ENCODE measurements at places on chromosomes 2 and 18.

GRCh38 chr2:15943378-15944280 is 3.3 kb downstream of the MYCN start:
- no peak for DNase-seq

- no peak for DNase-seq
Observed at GRCh38 chr18:3623769-3624545, 174.0 kb downstream of the TGIF1 start.

GRCh38 chr2:74834792-74835755 is 1.1 kb downstream of the HK2 start:
- DNase-seq: peak; percentile 39

- no peak for DNase-seq
Observed at GRCh38 chr18:78099979-78100588, 850.4 kb downstream of the GALR1 start.

DNA sequence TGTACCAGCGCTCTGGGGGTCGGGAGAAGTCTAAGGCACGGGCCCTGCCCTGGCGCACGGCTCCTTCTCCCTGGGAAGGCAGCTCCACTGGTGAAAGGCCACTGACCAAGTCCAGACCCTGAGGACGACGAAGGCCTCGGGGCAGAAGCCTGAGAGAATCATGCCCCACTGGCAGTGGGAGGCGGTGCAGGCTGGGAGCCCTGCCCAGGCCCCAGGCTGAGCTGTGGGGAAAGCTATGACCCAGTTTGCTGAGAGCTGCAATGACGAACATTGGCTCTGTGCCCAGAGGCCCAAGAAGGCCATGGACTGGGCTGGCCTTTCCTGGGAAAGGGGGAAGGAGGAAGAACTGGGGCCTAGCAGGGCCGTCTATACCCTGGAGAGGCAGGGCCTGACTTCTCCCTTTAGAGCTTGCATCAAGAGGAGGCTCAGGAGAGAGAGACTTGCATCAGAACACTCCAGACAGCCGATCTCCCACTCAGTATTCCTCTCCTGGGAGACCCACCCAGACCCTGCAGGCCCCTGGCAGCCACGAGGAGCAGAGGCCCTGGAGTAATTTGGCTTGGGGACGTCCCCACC is 32.9 kb downstream of the HS1BP3 start:
- no peak for DNase-seq

GRCh38 chr2:125479143-125479636 is 1176.8 kb upstream of the GYPC start:
- no peak for DNase-seq

- DNase-seq: no peak
Observed at GRCh38 chr2:88828397-88829137, 137.1 kb downstream of the RPIA start.

DNA sequence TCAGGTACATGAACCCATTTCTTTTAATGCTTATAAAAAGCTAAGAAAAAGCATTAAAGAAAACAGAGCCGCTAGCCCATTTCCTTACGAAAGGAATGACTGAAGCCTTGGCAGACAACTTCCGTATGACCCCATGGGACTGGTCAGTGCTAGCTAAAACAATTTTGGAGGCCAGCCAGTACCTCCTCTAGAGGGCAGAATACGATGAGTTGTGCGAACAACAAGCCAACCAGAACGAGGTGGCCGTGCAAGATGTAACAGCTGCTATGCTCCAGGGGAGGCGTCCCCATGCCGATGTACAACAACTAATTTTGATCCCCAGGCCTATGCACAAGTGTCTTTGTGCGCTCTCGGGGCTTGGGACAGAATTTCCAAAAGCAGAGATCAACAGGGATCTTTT is 16.7 kb downstream of the MAP3K2 start:
- DNase-seq: no peak

GRCh38 chr2:160405077-160405867 is 88.3 kb downstream of the RBMS1 start:
- no peak for DNase-seq

- DNase-seq: no peak
Observed at GRCh38 chr18:60865801-60866200, 467.4 kb upstream of the CDH20 start.

DNA sequence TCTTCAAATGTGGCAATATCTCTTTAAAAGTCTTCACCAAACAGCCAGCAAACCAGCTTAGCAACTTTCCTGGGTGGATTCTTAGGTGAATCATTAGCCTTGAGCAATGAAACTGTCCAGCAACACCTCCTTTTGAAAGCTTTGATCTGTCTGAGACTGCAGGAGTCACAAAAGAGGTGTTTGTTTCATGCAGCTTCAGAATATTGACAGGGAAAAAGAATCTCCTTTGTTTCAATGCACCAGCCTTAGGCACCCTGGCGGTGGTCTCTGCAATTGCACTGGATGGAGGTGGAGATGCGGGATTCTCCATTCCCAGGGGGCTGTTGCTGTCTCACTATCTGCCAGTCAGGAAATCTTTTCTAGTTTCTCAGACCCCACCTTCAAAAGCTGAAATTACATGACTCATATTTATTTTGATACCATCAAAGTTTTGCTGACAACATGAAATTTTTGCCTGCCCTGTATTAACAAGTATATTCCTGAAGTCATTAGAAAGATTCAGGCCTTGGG is 76.0 kb upstream of the DSG1 start:
- DNase-seq: no peak

- no peak for DNase-seq
Observed at GRCh38 chr18:70372450-70373041, 83.7 kb downstream of the SOCS6 start.

- DNase-seq: no peak
Observed at GRCh38 chr2:123362671-123363440, 662.2 kb upstream of the CNTNAP5 start.
